GDM1 (cell line): ENCODE measurements at places on chromosomes 2 and 18.

- DNase-seq, result no peak
Measured at GRCh38 chr2:161651547-161651946, 27.3 kb downstream of the SLC4A10 start.

DNA sequence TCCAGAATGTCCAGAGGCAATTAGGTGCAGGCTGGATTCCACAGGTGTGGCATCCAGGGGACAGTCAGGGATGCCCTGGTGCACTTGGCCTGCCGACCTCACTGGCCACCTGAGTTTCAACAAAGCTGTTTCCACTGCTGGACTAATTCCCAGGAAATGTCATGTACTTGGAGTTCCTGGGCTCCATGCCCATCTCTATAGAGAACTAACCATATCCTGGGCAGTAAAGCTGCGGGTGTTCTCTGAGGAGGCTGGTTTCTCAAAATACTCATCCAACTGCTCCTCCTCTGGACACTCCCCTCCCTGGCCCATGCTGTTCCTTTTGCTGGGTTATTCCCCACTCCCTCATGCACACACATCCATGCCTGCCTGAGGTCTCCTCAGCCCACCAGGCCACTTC, 161.9 kb upstream of the SKOR2 start:
- no peak for DNase-seq

- no peak for DNase-seq
Measured at GRCh38 chr18:9874728-9875127, 11.0 kb upstream of the TXNDC2 start.

DNA sequence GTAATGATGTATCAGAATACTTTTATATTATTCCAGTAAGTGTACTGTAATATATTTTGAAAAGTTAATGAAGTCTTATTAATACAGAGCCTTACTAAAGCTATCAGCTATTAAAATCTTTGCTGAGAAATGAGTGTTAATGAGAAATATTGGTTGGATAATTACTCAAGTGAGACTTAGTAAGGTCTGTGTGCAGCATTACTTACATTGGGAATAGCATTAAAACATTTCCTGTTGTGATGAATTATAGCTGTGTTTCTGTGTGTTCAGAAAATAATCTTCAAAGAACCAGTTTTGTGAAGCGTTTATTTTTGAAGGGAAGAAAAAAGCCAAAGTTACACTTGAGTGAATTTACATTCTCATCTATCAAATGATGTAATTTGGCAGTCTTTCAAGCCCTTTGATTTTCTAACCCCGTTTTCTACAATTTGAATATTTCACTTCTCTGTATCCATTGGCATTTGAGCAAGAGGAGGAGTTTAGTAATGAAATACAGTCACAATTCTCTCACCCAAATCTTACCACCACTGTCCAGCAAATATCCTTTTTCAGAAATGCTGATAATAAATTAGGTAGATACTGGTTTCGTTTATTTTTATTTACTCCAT, 123.5 kb upstream of the BOD1L2 start:
- DNase-seq, result no peak

GRCh38 chr2:237529452-237530402, 36.6 kb upstream of the PRLH start:
- no peak for DNase-seq

DNA sequence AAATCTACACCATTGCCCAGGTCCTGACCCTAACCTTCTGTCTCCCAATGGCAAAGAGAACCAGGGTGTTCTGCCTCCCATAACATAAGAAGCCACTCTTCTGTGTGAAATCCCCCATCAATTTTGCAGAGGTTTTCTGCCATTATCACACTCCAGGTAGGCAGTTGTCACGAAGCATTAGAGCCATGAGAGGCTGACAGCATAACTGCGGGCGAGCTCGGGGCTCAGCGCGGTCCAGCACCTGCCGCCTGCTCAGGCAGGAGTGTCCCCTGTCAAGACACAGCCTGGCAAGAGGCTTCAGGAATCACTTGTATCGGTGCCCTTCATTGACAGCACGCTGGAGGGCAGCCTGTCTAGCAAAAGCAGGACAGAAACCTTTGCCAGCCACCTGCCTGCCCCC, 251.2 kb downstream of the SATB2 start:
- no peak for DNase-seq

DNA sequence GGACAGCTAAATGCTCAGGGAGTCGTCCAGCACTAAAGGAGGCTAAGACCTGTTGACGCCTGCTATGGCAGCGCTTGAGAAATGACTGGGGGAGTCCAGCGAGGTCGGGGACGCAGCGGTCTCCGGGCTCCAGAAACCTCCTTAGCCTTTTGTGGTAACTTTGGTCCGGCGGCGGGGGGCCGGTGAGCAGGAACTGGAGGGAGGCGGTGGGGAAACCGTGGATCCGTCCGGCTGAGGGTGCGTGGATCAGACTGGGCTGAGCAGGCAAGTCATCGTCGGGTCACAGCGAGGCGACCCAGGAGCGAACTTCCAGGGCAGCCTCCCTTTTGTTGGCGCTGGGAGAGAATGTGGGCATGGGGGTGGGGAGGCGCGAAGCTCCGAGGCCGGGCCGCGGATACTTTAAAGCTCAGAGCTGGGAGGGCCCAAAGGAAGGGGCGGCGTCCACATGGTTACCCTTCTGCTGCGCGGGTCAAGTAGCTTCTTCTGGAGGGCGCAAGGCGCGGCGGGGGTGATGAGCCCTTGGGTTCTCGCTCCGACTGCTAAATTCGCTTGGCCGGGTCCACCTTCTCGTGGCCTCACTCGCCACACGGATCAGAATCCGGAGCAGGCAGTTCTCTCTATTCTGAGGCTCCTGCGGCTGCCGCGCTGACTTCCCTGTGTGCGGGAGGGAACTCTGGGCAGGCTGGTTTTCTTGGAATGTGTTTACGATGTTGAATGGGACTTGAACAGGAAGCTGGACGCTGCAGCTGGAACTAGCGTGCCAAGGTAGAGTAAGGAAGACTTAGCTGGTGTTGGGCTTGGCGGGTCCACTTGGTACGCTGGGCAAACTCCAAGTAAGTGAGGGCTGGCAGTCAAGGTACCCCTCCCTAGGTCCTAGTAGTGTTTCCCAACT, 920 bp downstream of the GULP1 start:
- no peak for DNase-seq

DNA sequence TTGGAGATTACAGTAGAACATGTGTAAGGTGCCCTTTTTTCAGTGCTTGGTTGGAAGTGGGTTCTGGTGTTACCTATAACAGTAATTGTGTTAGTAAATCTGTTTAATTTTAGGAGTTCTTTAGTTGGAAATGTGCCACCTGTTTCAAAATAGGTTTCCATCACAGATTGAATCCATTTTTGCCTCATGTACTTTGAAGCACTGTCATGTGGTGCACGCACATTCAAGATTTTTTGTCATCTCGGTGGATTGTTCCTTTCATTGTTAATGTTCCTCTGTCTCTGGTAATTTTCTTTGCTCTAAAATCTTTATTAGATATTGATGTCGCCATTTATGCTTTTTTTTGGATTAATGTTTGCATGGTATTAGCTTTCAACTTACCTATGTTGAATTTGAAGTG, 1.3 kb downstream of the ATP9B start:
- DNase-seq, result no peak

DNA sequence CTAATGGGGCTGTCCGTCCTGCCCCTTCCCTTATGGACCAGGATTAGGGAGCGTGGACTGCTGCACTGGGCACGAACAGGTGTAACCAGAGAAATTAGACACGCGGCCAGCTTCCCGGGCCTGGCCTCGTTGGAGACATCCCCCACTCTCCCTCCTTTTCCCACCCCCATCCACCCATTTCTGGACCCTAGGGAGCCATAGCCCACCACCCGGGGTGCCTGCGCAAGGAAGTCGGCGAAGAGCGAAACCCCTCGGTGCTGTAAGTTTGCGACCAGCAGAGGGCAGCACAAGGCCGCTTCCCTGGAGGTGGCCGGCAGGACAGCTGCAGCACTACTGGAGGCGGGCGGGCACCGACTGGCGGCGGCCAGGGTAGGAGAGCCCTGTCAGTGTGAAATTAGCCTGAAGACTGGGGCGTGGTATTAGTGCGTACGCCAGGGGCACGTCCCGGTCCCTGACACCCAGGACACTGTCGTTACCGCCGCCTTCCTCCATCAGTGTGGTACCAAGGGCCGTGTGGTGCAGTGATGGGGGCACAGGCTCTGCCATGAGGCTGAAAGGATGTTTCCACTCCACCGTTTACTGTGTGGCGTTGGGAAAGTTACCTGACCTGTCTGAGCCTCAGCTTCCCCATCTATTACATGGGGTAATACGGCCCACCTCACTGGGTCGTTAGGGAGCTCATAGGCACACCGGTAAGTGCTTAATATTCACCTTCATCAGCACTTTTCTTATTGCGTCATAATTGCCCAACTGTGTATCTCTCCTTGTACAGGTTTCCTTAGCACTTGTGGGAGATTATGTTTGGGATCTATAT, 36.0 kb upstream of the CD207 start:
- peak; percentile 40 for DNase-seq

GRCh38 chr2:105828558-105828957, 83.8 kb downstream of the NCK2 start:
- DNase-seq, result no peak

DNA sequence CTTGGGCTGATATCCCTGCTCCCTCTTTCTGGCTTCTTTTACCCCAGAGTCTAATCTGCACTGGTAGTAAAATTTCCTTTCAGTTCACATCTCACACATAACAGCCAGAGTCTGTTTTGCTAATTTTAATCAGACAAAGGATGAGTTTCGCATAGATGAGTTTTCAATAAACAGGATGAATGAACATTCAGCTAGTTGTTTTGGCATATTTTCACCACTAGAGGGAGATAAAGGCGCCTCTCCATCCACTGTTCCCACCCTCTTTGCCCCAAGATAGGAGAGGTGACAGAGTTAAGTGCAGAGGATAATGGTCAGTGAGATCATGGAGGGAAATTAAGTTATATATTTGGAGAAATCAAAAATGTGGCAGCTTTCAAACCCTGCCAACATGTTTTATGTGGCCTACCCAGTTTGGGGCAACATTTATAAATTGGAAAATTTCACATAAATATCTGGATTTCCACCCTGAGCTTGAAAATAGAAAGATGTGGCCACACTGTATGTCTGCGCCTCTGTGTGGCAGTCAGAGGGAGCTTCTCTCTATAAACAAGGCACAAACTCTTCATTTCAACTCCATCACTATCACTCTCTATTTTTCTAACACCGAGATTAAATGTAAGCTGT, 48.5 kb upstream of the DTNA start:
- no peak for DNase-seq

DNA sequence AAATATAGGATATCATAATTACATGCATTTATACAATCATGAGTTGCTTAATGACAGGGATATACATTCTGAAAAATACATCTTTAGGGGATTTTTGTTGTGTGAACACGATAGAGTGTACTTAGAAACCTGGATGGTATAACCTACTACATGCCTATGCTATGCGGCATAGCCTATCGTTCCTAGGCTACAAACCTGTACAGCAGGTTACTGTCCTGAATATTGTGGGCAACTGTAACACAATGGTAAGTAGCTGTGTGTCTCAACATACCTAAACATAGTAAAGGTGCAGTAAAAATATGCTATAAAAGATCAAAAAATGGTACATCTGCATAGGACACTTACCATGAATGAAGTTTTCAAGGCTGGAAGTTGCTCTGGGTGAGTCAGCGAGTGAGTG, 6.5 kb downstream of the C2orf72 start:
- no peak for DNase-seq

DNA sequence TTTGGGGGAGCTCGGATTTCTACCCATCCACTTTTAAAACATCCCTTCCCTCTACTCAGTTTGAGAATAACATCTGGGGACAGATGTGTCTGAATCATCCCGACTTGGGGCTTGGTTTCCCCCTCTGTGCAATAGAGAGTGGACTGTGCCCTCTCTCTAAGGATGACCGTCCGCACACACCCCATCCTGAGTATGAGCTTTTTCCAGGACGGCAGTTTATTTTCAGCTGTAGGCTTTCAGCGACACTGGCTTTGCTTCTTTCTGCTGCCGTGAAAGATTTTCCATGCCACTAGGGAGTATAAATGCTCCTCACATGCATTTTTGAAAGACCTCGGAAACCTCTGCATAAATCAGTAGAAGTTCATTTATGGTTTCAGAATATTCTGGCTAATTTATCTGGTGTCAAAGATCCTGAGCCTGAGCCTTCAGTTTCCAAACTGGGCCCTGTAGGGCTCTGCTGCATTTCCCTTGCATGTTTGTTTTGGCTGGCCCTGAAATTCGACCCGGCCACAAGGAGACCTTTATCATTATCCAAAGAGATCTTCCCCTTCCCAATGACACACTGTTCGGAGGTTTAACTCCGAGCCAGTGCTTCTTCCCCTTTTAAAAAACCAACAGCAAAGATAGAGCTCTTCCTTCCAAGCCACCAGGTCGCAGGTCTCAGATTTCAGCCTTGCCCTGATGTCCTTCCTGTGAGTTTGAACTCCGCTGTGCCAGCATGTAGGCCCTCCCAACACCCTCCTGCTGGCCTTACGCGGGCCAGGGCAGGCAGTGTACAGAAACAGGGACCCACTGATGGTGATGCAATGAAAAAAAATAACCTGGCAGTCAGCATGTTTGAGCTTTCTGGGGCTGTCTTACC, 53.3 kb downstream of the FECH start:
- DNase-seq, result no peak

DNA sequence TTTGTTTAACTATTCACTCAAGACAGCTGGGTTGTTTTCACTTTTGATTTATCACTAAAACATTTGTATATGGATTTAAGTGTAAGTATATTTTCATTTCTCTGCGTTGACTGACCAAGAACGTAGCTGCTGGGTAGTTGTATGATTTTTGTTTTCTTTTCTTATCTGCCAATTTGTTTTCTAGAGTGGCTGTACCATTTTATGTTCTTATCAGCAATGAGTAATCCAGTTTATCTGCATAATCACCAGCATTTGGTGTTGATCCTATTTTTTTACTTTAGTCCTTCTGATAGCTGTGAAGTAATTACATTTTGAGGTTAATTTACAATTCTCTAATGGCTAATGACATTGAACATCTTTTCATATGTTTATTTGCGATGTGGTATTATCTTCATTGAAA, 1178.4 kb upstream of the TMEFF2 start:
- no peak for DNase-seq

DNA sequence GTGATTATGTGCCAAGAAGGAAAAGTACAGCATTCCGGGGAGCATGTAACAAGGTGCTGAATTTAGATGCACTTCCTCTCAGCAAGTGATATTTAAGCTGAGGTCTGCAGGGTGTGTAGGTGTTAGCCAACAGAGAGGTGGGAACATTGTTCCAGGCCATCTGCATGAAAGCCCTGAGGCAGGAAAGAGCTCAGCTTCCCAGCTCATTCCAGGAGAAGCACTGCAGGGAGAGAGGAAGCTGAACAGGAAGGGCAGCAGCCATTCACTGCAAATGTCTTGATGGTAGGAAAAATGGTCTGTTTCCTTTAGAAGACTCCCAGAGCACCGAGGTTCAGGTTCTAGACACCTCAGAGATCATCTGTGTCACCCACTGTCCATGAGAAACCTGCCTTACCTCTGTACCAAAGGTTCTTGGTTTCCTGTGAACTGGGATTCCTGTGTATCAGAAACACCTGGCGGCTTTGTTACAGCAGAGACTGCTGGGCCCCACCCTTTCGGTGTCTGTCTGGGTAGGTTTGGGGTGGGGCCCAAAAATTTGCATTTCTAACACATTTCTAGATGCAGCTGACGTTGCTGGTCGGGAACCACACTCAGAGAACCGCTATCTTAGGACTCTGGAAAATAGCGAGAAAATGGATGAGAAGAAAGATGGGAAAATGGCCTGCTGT, 84.0 kb downstream of the RTN4 start:
- DNase-seq, result no peak
